ENCODE measurements at places on chromosomes 11 and 22. TPM values are rescaled to one million over a fixed set of nuclear protein-coding genes. Genes with fewer than 3 reads are reported as not detected.

DNA sequence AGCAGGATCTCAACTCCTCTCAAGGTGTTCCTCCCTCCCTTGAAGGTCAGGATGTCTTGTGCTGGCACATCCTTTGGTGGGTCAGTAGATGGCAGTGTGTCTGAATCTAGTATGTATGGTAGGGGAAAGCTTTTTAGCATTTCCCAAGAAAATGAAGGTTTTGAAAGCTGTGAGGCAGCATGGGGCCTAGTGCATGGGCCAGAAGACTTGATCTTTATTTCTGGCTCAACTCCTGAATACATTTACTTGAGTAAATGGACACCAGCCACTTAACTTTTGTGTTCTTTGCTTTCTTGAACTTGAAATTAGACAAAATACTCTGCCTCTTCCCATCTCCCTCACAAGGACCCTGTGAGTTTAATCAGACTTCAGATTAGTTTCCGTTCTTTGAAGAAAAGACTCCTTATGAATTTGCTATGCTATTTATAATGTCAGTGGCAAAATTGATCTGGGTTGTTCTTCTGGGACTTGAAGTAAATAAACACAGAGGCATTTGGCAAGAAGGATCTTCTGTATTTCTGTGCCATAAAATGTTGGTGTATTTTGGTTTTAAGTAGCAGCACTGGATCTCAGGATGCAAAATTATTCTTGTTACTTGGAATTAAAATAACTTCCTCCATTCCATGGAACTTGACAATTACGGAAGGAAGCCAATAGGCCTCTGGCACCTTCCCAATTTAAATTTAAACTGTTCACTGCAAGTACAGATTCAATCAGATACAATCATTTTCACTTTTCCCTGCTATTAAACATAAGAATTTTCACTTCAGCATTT lies 288.8 kb downstream of the CASP12 start:
- no peak for DNase-seq

Gene OR4B1
- total RNA-seq, result not detected

Gene MS4A2
- total RNA-seq, result 1.1 TPM

DNA sequence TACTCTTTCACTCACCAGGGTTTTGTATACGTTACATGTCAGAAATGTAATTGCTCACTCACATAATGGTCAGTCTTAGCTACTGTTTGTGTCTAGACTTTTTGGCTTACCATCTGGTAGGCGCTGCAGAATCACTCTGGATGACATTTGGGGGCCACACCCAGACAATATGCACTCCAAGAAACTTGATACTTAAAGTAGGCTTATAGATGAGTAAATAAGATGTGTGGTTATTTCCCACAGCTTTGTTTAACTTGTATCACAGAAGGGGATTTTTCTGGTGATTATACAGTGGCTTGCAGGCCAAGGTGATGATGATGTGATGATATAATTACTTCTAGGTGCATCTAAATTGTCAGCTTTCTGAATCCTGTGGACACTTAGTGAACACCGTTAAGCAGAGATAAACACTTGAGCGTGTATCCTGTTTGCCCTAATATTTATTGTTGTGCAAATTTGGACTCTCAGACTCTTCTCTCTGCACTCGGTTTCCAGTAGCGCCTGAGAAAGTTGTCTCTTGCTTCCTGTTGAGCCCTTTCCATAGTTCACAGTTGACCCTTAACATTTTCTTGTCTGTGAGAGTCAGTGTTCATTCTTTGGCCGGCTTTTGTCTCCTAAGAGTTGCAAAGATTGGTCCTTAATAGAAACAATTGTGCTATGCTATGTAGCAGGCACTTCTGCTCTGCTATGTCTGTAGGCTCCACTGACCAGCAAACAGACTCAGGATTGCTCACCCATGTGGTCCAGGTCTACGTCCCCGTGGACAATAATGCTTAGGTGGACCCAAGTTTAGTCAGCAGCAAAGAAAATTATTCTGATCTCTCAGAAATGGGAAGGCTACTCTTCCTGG lies 89.3 kb downstream of the PRR5L start:
- DNase-seq, result no peak

DNA sequence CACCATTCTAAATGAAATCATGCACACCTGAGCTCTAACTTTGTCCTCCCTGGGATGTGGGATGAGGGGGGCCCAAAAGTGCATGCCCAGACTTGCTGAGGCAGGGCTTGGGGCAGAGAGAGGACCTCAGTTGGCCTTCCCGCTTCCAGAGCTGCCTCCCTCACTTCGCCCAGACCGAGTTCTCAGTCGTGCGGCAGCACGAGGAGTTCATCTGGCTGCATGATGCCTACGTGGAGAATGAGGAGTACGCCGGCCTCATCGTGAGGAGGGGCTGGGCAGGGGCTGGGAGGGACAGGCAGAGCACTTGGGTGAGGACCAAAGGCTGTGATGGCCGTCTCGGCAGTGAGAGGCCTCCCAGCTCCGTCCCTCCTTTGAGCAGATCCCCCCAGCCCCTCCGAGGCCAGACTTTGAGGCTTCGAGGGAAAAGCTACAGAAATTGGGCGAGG lies 8.2 kb downstream of the CFL1 start:
- DNase-seq, result peak; percentile 83

GRCh38 chr11:102637731-102638130 lies 12.6 kb upstream of the MMP20 start:
- DNase-seq, result no peak

- DNase-seq, result no peak
These were observed 5.9 kb downstream of the DBX1 start for GRCh38 chr11:20154381-20154780.

Gene CDKN1C
- total RNA-seq, result 252 TPM

DNA sequence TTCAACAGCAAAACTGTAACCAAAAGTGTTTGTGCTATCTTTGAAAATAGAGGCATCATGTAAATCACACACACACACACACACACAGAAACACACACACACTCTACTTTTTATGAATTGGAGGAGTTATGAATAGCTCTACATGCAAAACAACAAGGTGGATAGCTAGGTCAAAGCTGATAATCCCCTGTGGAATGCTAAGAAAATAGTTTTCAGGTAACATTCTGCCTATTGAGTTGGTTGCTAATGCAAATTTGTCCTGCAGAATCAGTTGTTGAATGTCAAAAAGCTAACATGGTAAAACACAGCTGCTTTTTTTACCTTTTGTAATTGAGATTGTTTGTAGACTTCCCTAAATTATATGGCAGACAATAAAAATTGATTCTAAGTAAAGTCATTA lies 1658.4 kb upstream of the RAG2 start:
- DNase-seq, result no peak

Gene SSTR3
- total RNA-seq, result not detected

GRCh38 chr11:34566736-34567135 lies 53.1 kb upstream of the ELF5 start:
- no peak for DNase-seq

DNA sequence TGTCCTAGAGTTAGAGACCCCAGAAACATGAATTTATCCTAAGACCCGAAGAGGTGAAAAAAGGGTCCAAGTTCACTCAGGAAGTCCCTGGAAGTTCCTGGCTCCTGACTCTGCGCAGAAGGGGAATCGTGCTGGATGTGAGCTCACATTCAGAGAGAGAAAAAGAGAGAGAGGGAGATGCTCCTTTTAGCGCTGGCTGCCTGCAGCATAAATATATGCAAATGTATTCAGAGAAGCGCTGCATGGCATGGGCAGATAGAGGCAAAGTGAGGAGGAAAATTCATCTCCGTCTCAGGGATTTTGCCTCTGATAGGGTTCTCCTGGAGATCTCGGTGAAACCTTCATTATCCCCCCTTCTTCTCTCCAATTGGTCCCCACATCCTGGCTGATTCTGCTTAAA lies 517.2 kb downstream of the MN1 start:
- DNase-seq, result no peak

Gene OR52N5
- total RNA-seq, result 0.29 TPM

DNA sequence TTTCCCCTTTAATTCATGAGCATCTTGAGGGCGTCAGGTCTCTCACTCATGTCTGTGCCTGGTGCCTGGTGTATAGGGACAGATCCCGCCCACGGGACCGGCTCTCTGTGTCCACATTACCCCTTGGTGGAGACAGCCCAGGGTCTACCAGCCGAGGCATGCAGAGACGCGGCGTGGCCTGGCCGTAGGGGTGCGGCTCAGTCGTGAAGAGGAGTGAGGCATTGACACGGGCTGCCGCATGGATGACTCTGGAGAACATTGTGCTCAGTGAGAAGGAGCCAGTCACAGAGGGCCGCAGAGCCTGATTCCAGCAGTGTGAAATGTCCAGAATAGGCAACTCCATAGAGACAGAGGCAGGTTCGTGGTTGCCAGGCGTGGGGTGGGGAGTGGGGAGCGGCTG lies 209.8 kb downstream of the TBC1D22A start:
- DNase-seq, result peak; percentile 81

DNA sequence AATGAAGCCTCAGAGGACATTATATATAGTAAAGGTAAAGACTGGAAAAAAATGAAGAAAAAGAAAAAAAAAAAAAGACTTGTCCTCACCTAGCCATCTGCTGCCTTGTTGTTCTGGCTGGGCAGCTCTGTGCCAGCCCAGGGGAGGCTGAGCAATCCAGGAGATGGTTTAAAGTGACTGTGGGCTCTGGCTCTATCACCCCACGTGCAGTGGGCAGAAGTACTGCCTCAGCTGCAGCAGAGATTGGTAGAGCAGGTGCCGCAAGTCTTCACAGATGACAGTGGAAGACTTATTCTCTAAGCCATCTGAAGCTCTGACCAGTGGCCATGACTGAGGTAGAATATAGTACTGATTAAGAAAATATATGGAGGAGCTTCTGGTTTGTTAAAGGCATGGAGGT lies 62.2 kb downstream of the SGSM3 start:
- DNase-seq, result no peak

All from mesenteric fat pad (tissue), 1 donor.